ENCODE measurements at places on chromosomes 11 and 22.

DNA sequence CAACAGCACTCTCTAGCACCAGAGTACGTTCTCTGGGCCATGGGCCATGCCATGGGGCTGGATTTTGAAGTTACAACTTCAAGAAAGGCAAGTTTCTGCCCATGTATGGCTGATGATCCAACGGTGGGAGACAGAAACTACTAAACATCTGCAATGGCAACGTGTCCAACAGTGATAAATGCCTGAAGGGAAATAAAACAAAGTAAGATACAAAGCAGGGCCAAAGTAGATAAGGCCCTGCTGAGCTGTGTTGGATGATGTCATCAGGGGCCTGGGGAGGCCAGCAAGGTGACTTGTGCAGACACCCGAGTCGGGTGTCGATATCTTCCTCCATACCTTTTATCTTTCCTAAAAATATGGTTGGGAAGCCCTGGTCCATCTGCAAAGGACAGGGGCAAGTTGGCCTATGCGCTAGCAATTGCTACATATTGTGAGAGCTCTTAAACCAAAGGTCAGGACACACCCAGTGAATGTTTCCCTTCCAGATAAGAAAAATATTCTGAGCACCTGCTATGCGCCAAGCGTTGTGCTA, 487.2 kb downstream of the MN1 start:
- no peak for DNase-seq

DNA sequence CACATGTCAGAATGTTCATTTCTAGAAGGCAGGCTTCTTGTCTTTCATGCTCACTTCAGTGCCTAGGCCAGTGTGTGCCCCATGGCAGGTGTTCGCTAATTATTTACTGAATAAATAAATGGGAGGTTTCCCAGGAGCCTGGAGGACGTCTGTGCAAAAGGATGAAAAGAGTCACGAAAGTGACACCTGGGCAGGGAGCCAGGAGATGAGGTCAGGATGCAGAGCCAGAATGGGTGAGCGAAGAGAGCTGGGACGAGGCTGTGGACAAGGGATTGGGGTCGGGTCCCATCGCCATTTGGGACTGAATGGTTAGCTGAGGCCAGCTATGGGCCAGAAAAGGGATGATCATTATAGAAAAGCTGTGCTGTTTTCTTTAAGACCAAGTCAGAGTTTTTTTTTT, 560.4 kb downstream of the TBC1D22A start:
- peak; percentile 10 for DNase-seq

DNA sequence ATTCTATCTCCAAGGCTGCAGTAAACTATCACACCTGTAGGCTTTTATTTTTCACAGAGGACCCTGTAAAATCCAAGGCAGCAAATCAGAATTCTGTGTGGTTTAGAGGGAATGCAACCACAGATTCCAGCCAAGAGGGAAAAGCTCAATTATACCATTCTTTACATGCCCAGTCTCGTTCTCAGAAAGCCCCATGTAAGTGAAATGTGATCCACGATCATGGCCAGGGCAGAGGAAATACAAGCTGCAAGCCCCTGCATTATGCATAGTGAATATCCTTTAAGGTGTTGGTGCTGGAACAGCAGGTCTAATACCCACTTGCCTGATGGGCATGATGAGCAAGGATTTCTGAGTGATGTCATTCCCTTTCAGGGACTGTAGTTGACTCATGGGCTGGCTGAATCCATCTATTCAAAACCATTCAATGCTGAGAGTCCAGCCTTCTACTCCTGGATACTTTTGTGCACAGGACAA, 198.7 kb upstream of the MTMR2 start:
- peak; percentile 57 for DNase-seq

DNA sequence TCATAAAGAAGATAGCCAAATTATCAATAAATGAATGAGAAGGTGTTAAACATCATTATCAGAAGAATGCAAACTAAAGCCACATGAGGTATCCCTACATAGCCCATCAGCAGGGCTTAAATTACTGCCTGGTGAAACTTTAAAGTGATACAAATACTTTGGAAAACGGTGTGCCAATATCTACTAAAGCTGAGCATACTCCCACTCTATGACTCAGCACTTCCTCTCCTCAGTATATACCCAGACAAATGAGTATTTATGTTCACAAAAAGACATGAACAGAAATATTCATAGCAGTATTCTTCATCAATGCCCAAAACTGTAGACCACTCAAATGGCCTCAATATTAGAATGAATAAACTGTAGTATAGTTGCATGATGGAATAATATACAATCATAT, 284.6 kb upstream of the ZC3H12C start:
- peak; percentile 16 for DNase-seq

- no peak for DNase-seq
Measured at GRCh38 chr11:65136515-65137096, 2.3 kb upstream of the SYVN1 start.

- DNase-seq: no peak
Measured at GRCh38 chr11:64415996-64416728, 57.2 kb downstream of the RPS6KA4 start.

GRCh38 chr11:115924744-115925567, 420.7 kb upstream of the CADM1 start:
- peak; percentile 62 for DNase-seq

- DNase-seq: no peak
Measured at GRCh38 chr22:17370766-17371432, 1.6 kb downstream of the CECR2 start.

GRCh38 chr22:36339171-36340065, 48.3 kb downstream of the MYH9 start:
- DNase-seq: peak; percentile 91

DNA sequence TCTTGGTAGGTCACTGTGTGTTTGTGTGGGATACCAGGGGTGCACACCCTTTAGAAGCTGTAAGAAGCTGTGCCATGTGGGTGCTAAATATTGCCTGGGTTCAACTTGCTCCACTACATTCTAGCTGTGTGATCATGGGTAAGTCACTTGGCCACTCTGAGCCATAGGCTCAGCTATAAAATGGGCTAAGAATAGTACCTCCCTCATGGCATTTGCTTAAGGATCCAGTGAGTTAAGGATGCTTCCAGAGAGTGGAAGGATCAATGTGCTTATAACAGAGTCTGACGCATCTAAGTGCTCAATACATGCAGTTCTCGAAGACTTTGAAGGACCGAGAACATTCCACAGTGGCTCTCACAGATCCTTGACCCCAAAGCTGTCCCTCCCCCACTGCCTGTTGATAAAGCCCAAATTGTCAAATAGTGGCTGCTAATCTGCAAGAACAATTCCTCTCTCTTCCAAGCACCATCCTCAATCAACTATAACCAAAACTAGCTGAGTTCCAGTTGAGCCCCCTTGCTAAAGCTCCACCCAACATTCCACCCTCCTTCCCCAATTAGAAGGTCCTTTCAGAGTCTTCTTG, 13.2 kb upstream of the TMPRSS6 start:
- DNase-seq: no peak

GRCh38 chr11:62497132-62497801, 49.3 kb downstream of the AHNAK start:
- peak; percentile 71 for DNase-seq

GRCh38 chr11:96260067-96260511, 82.9 kb downstream of the MAML2 start:
- DNase-seq: no peak

GRCh38 chr22:43176090-43176489, 10.8 kb downstream of the TTLL12 start:
- no peak for DNase-seq

GRCh38 chr22:19516378-19517170, 7.6 kb downstream of the CLDN5 start:
- no peak for DNase-seq

DNA sequence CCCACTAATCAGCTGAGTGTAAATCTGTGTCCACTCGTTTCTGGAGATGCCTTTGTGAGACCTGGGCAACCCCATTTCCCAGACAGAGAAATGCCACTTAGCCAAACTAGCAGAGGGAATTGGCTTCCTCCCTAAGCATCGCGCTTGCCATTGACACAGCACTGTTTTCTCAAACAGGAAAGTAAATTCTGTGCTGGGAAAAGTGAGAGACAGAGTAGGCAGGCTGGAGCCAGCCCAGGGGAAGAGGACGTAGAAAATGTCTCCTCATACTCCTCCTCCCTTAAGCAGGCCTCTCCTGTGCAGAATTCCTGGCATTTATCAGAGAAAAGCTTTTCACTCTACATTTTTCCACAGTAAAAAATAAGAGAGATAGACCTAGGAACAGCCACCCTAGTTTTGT, 99.1 kb upstream of the AMOTL1 start:
- DNase-seq: no peak

GRCh38 chr11:125932301-125932700, 13.5 kb upstream of the VSIG10L2 start:
- DNase-seq: no peak

DNA sequence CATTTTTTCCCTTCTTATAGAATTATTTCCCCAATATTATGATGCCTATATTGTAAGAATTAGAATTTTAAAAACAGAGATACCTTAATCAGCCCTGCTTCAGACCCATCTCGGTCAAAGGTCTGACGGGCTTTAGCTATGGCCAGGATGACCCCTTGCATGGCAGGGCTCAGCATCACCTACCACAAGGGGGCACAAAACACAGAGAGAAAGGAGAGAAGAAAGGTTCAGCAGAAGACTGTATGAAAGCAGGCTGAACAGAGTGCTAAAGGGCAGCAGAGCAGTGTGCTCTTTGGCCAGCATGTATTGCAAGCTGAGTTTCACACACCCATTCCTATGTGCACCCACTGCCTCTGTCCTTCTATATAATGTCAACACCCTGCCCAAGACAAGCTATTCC, 26.8 kb downstream of the CLDN25 start:
- peak; percentile 3 for DNase-seq

DNA sequence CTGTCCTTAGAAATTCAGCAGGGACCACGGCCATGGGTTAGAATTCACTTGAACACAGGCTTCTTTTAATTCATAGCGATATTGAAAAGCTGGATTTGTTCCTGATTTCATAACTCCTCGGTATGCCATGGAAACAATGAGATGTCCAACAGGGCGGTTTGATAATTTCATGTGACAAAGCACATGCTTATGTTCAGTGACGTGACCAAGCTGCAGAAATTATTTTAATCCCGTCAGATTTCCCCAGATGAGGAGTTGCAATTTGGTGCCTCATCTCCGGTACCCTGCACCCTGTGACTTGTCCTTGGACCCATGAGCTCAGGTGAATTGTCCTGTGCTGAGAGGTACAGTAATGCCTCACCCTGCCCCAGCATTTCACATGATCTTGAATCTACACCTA, 81.7 kb downstream of the C11orf91 start:
- no peak for DNase-seq

DNA sequence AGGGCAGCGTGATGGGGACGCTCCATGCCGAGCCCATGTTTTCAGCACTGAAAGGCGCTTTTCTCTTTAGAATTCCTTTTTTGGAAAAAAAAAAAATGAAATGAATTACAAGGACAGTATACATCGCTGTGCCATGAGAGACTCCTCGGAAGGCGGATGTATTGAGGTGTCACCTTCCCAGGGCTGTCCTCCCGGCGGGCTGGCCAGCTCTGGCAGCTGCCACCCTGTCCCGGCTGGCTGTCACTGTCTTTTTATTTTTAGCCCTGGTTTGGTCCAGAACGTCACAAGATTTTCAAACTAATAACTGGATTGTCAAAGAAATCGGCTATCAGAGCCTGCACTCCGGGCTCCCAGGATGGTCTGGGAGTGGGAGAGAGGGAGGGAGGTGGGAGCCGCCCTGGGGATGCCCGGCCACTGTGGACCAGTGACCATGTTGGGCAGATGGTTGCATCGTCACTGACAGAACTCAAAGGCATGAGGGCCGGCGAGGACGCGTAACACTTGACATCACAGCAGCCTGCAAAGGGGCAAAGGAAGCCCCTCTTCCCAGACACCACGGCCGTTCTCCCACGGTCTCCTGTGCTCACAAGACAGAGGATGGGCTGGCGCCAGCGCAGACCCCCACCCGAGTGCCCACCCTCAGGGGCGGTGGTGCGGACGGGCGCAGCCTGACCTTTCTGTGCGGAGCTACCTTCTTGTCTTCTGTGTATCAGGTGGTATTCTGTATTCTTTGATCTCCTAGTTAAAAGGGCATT, 392.9 kb downstream of the TBC1D22A start:
- DNase-seq: no peak

- DNase-seq: no peak
Measured at GRCh38 chr22:30892286-30892685, 76.3 kb downstream of the MORC2 start.

DNA sequence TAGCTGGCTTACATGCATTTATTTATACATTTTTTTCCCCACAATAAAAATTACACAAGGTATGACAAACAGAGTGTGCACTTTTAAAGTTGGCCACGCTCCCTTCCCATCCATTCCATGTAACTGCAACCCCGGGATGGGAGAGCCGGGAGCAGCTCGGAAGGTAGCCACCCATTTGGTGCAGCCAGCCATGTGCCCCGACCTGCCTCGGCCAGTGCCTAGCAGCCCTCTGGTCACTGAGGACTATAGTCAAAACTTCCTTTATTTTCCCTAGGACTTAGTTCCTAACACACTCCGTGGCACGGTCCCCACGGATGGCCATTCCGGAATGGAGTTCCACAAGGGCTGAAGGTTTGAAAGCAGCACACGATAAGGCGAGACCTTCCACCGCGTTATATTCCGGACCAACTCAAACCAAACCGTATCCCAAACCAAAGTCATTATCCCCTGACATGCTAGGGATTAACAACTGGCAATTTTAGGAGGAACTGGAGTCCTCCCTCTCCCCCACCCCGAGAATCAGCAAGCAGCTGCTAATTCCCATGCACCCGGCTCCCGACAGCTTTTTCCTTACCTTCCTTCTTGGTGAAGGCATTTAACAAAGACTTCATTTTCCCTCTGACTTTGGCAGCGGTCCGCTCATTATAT, 426.4 kb downstream of the SHANK2 start:
- DNase-seq: no peak

- peak; percentile 97 for DNase-seq
Measured at GRCh38 chr11:108973402-108974162, 308.7 kb downstream of the DDX10 start.

- no peak for DNase-seq
Measured at GRCh38 chr11:47241841-47242301, 6.7 kb downstream of the ACP2 start.

DNA sequence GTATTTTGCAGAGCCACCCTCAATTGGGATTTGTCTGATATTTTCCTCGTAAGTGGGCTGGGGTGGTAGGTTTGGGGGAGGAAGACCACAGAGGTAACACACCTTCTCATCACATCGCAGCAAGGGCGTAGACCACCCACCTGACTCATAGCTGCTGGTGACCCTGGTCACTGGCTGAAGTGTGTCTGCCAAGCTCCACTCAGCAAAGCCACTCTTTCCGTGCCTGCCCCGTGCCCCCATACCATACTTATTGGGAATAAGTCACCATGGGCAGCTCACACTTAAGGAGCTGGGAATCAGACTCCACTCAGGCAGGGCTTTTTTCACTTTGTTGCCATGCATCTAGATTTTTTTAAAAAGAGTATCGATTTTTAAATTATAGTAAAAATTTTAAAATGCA, 111.6 kb downstream of the PHF21B start:
- DNase-seq: no peak
